ENCODE measurements at places on chromosomes 4 and X.

GRCh38 chrX:154142386-154142785, 1.7 kb upstream of the OPN1LW start:
- no peak for DNase-seq

DNA sequence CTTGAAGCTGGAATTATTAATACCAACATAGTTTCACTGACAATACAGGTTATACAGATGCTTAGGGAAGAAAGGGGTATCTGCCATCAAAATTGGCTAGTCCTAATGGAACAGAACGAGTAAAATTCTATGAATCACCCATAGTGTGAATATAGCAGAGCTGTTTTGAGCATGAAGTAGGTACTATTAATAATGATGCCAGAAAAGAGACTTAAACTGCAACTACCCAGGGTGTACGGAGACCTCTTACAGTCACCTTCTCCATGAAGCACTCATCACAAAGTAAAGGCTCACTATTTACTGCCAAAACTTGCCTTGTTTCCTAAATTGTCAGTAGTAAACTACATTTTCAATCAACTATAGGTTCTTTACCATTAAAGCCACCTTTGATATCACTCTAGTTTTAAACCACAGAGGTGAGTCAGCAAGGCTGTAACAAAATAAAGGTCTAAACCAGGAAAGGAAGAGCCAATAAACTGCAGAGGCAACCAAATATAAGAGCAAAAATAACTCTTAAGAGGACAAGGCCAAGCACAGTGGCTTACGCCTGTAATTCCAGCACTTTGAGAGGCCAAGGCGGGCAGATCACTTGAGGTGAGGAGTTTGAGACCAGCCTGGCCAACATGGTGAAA, 114.4 kb downstream of the FRYL start:
- DNase-seq = no peak

DNA sequence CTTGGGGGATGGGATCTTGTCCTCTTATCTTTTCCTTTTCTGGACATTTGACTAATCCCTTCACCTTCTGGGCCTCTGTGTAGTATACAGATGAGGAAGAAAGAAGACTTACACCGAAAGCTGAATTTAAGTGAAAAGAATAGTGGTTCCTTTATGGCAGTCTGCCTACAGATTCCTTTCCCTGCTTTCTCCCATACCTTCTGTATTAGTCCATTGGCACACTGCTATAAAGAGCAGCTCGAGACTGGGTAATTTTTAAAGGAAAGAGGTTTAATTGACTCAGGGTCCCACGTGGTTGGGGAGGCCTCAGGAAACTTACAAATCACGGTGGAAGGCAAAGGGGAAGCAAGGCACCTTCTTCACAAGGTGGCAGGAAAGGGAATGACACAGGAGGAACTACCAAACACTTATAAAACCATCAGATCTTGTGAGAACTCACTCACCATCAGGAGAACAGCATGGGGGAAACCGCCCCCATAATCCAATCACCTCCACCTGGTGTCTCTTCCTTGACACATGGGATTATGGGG, 34.0 kb upstream of the CD38 start:
- no peak for DNase-seq

DNA sequence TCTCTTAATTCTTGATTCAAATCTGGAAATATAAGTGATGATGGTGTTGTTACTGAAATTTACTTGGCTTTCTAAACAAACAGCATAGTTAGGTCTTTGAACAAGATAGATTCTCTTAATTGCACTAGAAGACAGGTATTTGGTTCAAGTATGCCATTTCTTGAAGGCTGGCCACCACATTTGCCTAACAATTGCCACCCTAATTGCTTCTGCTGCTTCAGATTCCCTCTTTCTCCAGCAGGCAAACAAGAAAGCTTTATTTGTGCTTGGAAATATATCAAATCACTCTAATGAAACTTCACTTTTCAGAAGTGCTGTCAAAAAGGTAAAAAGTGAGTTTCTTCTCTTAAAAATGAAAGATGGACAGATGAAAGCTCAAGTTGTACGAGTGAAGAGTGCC, 418.6 kb downstream of the INPP4B start:
- no peak for DNase-seq

DNA sequence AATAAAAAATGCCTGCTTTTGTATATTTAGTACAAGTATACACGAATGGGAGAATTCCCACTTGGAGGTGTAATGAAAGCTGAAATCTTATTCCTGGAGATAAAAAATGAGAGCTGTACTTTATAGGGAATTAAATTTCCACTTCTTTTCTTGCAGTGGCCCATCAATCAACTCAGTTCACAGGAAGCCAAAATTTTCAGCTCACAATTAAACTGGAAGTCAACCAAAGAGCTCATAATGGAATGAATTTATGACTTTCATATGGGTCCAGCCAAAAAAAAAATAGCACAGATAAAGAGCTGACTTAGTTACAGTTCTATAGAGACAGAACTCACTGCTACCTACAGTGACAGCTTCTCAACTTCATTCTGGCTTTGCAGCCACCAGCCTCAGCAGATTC, 115.2 kb upstream of the TBC1D9 start:
- DNase-seq = no peak

GRCh38 chr4:102500352-102500695, 835 bp upstream of the NFKB1 start:
- DNase-seq = peak; percentile 14

- DNase-seq = no peak
These were observed 44.1 kb upstream of the UPRT start for GRCh38 chrX:75229774-75230173.

GRCh38 chr4:147182041-147182440, 236.4 kb upstream of the TTC29 start:
- no peak for DNase-seq

- DNase-seq = no peak
These were observed 28.9 kb upstream of the OPHN1 start for GRCh38 chrX:68462197-68462596.

- DNase-seq = no peak
These were observed 1.1 kb upstream of the RRH start for GRCh38 chr4:109826719-109827118.

DNA sequence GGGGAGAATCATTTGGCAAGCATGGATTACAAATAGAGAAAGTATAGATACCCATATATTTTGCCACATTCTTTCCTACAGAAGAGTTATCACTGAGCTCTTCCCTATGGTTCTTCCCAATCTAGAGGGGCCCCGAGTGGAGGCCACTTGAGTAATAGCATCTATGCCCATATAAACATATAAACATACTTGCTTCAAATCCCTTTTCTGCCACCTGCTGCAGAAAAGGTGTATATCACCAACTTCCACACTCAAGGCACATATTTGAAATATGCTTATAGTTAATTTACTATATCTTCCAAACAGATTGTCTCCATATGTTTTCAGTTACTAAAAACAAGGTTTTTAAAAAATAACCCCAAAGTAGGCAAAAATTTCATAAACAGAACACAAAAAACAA, 642.8 kb upstream of the DIPK2B start:
- DNase-seq = no peak

GRCh38 chr4:148442832-148443511, 758 bp upstream of the NR3C2 start:
- no peak for DNase-seq

DNA sequence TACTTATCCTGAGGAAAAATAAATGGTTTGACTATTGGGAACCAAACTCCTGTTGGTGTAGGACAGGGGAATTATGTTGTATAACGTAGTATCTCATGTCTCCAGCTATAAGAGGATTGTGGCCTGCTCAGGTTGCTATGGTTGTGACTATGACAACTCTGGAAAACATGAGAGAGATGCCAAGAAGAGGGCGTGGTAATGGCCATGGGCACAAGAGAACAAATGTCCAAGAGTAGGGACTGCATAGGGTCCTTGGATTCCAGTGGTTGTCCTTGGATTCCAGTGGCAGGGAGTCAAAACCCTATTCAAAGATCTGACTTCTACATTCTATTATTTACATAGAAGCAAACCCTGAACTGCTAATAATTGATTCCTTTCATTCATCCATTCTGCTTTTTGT, 6.8 kb upstream of the MOB1B start:
- no peak for DNase-seq

DNA sequence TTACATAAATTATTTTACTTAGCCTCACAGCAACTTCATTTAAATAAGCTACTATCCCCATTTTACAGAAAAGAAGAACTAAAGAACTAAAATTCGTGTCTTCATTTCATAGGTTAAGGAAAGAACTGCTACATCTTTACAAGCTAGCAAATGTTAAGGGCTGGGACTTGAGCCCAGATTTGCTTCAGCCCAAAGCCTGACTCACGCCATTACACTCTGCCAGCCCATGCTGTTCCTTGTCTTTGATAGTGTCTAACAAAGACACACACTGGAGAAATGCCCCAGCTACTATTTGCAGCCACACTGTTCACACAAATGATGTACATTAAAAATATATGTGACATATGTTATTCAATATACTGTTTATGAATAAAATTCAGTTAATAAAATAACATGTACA, 29.0 kb upstream of the ERVMER34-1 start:
- no peak for DNase-seq

GRCh38 chr4:60216752-60217151, 983.4 kb upstream of the ADGRL3 start:
- no peak for DNase-seq

DNA sequence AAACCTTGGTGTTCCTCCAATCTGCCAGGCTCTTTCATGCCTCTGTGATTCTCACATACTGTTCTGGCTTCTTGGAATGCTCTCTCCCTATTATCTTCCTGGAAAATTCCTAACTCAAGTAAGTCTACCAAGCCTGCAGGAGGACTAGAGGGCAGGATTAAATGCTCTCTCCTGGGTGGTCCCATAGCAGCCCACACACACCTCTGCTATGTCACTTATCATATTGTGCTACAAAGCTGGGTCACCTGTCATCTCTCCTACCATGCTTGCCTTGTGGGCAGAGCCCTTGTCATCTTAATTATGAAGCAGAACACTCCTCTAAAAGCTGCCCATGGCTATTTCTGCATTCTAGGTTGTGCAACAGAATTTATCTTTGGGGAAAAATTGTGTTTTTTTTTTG, 344.5 kb upstream of the NOCT start:
- no peak for DNase-seq

- DNase-seq = no peak
These were observed 5.7 kb downstream of the GPC3 start for GRCh38 chrX:133979641-133980230.

DNA sequence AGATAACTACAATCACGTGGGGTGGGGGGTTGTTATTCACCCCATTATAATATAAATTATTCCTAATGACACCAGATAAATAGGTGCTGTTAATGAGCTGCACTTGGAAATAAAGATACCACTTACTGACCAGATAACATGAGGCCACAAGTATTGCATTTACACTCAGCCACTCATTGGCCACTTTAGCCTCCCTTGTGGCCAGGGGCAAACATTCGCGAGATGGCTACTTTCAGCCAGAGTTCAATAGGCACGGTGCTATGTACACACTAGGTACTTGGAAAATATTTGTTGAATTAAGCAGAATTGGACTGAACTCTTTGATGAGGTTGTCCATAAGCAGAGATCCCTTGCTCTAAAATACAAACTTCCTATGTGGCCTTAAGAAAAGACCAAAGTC, 713.7 kb upstream of the TENM3 start:
- DNase-seq = no peak

DNA sequence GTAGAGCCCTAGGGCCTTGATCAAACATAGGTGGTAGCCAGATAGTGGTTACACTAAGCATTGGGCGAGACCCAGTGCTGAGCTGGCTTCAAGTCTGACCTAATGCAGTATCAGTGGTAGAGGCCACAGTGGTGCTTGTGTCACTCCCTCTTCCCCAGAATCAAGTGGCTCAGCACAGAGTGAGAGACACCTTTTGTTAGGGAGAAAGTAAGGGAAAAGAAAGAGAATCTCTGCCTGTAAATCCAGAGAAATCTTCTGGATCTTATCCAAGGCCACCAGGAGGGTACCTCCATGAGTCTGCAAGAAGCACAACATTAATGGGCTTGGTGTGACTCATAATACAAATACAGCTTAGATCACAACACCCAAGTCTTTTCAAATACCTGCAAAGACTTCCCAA, 117.7 kb upstream of the SLC6A14 start:
- no peak for DNase-seq

GRCh38 chr4:154528869-154529268, 21.3 kb downstream of the PLRG1 start:
- DNase-seq = no peak

- no peak for DNase-seq
These were observed 7.7 kb upstream of the ASB9 start for GRCh38 chrX:15277604-15278003.

DNA sequence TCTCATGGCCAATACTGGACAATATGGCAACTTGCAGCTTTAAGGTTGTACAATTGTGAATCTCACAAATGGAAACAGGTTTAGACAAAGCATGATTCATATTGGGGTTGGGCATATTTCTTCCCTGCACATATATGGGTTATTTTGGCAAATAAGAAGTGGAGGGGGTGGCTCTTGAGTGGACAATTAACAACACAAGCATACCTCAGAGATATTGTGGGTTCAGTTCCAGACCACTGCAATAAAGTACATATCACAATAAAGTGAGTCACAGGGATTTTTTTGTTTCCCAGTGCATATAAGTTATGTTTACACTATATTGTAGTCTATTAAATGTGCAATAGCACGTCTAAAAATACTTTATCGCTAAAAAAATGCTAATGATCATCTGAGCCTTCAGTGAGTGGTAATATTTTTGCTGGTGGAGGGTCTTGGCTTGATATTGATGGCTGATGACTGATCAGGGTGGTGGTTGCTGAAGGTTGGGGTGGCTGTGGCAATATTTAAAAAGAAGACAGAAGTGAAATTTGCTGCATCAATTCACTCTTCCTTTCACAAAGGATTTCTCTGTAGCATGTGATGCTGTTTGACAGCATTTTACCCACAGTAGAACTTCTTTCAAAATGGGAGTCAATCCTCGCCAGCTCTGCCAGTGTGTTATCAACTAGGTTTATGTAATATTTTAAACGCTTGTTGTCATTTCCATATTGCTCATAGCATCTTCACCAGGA, 50.5 kb upstream of the OGT start:
- DNase-seq = no peak

DNA sequence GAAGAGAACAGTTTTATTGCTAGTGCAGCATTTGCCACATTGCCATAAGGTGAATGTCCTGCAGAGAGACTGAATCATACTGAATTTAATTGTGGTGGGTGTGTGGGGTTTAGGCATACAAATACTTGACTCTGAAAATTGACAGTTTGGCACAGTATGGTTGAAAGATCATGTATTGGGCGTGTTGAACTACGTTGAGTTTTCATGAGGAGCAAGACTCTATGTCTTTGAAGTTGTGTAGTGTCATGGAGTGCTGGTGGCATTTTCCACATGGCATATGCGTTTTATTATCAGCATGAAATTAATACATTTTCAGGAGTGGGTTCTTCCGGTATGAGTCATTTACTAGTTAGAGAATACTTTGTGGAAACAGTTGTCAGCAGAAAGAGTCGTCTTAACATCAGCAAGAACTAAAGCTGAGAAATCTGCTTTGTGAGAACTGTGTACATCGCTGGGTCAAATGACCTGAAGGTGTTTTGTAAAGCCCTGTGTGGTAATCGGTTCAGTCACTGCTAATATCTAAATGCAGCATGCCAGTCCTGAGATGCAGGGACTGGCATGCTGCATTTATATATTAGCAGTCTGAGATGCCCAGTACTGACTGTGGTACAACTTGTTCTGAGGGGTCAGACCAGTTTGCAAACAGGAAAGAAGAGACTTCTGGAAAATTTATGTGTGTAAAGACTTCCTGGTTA, 50.3 kb downstream of the ARHGAP10 start:
- no peak for DNase-seq

- DNase-seq = no peak
These were observed 145.4 kb upstream of the CPEB2 start for GRCh38 chr4:14856934-14857235.

Measured in stimulated activated CD8-positive, alpha-beta memory T cell treated with anti-CD3 and anti-CD28 coated beads, Interleukin-2, amount 100 ng/mL, for 48 hours (primary cell).